Fibroblast of lung (primary cell): ENCODE measurements at places on chromosomes 1 and 21.

DNA sequence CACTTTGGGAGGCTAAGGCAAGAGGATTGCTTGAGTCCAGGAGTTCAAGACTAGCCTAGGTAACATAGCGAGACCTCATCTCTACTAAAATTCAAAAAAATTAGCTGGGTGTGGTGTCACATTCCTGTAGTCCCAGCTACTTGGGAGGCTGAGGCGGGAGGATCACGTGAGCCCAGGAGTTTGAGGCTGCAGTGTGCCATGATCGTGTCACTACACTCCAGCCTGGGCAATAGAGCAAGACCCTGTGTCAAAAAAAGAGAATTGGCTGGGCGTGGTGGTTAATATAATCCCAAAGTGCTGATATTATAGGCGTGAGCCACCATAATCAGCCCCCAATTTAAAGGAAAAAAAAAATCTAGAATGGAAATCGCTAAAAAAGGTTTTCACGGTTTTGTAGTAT is 7.0 kb downstream of the MACO1 start:
- no peak for DNase-seq

DNA sequence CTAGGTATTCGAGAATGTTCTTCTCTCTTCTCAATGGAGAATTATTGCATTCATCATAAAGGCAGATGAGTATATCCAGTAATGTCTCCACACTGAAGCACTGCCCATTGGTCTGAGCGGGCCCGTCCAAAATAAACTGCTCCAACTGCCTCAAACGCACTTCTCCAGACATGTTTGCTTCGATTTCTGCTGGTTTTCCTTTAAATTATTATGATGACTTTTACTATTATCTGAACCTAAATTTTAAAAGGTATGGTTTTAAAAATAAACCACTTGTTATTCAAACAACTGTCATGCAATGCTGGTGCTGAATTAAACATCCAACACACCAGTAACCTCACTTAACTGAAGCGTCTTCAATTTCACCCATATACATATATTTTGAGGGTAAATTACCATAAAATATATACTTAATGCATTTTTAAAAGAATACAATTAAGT is 1.3 kb downstream of the CDC42BPA start:
- peak; percentile 39 for DNase-seq

DNA sequence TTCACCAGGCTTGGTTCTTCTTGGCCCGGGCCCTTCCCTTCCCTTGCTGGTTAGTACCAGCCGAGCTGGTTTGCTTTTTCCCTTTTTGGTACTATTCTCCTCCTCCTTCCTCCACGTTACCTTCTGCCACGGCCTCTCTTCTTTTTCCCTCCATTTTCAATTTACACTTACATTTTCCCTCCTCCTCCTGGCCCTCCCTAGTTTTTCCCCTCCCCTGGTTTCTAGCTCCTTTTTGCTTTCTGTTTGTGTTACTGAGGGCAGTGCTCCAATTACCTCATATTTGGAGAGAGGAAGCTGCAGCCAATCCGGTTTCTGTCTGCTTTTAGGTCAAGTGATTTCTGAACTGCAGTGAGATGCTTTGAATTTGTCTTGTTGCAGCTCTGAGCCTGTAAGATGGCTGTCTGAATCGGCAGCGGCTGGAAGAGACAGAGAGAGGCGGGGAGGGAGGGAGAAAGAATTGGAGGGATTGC is 63.7 kb downstream of the MACF1 start:
- peak; percentile 91 for DNase-seq

DNA sequence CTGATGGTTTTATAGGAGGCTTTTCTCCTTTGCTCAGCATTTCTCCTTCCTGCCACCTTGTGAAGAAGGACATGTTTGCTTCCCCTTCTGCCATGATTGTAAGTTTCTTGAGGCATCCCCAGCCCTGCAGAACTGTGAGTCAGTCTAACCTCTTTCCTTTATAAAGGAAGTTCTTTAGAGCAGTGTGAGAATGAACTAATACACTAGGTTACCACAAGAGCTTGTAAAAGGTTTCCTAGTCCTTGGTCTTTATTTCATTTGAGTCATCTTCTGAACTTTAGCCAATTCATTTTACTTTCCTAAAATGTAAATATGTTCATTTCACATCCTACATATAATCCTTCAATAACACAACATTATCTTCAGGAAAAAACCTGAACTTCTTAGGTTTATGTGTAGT is 365.3 kb downstream of the HHIPL2 start:
- peak; percentile 50 for DNase-seq

DNA sequence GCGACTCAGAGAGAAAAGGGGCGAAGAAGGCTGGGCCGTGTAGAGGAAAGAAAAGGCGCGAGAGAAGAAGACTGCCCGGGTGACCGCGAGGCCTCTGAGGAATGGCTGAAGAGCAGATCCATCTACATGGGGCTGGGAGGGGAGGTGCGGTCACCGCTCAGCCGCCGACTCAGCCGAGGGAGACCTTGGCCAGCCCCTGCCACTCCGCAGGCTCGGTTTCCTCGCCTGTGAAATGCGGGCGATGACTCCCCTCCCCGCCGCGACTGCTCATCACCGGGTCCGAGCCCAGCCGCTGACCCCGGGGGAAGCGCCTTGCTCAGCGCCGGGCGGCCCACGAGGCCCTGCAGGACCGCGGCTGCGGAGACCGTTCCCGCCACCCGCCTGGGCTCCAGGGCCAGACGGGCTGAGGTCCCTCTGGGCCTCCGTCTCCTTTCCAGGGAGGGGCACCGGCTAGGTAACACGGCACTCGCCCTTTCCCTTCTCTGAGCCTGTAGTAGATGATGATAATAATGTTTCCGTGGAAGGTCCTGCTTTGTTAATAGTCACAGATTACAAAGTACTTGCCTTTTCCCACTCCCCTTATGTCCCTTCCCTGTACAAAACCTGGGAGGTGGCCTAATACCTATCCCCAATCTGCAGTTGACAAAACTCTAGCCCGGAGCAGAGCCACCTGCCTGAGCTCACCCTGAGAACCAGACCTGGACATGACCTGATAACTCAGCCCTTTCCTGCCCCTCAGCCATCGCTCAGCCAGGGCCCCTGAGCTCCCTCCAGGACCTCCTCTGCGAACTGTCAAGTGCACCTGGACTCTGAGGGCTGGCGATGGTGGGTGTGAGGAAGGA is 1.6 kb upstream of the BSND start:
- DNase-seq = peak; percentile 10

DNA sequence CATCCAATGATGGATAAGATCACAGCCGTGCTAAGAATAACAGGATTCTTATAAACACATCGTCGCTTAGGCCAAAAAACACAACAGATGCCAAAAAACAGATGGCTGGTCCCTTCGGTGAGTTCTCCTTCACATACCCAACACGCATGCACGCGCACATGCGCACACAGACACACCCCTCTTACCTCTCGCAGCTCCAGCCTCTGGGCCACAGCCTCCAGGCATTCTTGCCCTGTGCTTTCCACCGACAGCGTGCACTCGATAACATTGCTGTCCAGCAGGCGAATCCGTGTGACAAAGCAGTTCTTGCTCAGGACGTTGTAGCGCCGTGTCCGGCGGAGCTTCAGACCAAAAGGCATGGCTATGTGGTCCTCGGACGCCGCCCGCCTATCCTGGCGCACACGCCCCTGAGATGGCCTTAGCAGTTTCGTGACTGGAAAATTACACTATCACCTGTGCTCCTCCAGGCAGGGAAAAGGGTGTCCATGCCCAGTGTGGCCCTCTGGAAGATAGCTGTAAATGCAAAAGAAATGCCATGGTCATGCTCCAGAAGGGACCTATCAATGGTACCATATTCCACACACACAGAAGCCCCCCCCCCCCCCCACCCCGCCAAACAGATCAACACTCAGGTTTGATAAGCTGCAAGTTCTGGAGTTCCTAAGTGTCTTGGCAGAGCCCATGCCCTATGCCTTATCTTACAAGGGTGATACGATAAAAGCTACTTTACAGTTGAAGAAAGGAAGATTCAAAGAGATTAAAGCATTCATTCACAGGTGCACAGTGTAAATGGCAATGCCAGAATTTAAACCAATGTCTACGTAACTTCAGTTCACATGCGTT is 86.7 kb downstream of the PTPN14 start:
- DNase-seq = no peak

GRCh38 chr1:6459850-6460265 is 6.1 kb downstream of the TNFRSF25 start:
- no peak for DNase-seq
